ENCODE measurements at places on chromosomes 6 and 20.

DNA sequence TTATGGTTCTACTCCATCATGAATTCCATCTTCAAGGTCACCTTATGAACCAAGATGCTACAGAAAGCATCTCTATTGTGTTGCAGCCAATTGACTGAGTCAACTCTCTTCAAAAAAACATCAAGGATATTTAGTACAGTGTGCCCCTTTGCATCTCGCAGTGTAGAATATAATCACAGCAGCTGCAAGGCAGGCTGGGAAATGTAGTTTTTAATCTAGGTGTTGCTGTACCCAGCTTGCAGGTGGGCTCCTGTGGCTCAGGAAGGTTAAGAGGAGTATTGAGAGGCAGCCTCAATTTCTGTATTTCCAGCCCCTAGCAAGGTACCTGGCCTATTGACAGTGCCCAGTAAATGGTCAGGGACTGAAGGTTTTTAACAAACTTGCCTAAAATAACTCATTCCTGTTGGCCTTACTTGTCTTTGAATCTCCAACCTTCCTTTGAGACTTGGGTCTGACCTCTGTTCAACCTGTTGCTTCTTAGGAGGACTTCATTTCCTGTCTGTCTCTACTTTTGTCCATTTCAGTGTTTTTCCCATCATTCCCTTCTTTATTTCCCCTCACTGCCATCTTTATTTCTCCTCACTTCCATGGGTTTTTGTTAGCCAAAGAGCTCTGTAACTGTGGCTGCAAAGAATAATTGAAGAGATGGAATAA, 150.5 kb downstream of the DNAH8 start:
- DNase-seq = no peak

- no peak for DNase-seq
Observed at GRCh38 chr20:24136659-24137246, 148.2 kb upstream of the GGTLC1 start.

GRCh38 chr6:26187981-26188635, 100.9 kb downstream of the HFE start:
- DNase-seq = no peak

- DNase-seq = no peak
Observed at GRCh38 chr6:119348748-119349360, 707 bp downstream of the MAN1A1 start.

DNA sequence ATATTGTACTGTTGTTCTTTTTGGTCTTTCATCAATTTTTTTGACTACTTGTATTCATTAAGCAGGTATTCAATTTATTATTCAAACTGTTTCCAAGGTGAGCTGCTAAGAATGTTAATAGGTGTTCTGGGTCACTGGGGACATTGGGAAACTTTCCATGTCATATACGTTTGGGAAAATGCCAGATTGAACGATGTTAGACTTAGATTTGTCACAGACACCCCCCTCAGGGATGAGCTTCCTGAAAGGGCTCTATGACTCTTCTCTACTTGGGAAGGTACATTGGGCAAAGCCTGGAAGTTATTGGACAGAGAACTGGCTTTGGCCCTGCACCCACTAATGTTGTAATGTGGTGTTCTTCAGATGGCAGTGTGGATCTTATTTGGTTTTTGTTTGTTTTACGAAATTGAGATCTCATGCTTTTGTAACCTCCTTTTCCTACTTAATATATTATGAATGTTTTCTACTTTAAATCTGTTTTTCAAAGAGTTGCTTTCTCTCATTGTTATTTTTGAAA, 42.1 kb downstream of the PLCB4 start:
- DNase-seq = no peak

- DNase-seq = no peak
Observed at GRCh38 chr6:474453-475185, 83.1 kb downstream of the IRF4 start.

GRCh38 chr6:7868926-7869325, 41.7 kb downstream of the TXNDC5 start:
- DNase-seq = no peak

DNA sequence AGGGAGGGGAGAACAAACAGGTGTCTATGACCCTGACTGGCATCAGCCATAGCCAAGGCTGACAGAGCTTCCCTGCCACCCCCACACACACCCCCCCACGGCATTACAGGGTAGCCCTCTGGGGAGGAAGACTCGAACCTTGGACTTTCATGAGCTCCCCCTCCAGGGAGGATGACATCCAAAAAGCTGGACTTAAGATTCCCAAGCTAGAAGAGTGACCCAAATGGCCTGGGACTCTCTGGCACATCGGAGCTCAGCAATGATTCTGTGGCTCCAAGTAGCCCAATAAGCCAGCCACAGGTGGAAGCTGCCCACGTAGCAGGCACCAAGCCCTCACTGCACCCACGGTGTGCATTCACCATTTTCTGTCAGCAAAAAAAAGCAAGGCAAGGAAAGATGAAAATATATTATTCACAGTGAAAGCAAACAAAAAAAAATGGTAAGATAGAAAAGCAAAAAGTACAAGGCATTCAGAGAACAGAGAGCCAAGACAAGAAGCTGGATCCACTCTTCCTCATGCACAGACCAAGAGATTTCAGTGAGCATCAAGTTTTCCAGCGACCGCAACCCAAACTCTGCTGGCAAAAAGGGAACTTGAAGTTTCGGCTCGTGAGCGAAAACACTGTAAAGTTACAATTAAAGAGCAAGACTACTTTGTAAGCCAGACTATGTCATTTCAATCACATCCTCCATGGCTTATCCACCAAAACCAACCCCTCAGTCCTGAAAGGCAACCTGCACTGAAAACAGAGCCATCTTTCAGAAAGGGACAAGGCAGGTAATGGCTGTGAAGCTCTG, 10.9 kb downstream of the JAG1 start:
- DNase-seq = no peak

GRCh38 chr20:35129647-35130069, 17.5 kb downstream of the EDEM2 start:
- no peak for DNase-seq

GRCh38 chr6:152948150-152948768, 34.6 kb downstream of the FBXO5 start:
- DNase-seq = no peak

GRCh38 chr6:121134922-121135321, 199.4 kb downstream of the TBC1D32 start:
- DNase-seq = no peak

GRCh38 chr6:99838607-99839006, 155.4 kb downstream of the MCHR2 start:
- no peak for DNase-seq

GRCh38 chr6:40740518-40740917, 153.4 kb upstream of the LRFN2 start:
- DNase-seq = no peak

GRCh38 chr6:133682506-133683307, 206.2 kb upstream of the TCF21 start:
- DNase-seq = no peak

- no peak for DNase-seq
Observed at GRCh38 chr6:29500594-29500993, 12.8 kb upstream of the MAS1L start.

- DNase-seq = no peak
Observed at GRCh38 chr20:64212755-64213154, 42.8 kb upstream of the PCMTD2 start.

- DNase-seq = no peak
Observed at GRCh38 chr6:68633281-68633971, 1.7 kb upstream of the ADGRB3 start.

DNA sequence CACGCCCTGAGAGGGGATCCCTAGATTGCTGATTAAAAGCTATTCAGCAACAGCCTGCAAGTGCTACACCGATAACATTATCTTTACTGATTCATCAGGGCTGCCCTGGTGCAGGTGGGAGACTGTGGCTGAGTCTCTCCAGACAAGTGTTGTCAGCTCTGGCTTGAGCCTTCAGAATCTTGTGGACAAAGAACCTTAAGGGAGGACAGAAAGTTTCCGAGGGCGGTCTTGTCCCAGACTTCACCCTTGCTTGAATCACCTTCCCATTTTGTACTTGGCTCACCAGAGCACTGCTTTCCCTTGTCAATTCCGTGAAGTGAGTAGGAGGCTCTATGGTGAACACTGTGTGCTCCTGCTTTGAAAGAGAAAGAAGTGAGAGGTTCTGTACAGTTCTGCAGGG, 88.6 kb upstream of the PCSK2 start:
- no peak for DNase-seq

- no peak for DNase-seq
Observed at GRCh38 chr6:4018924-4019236, 60.1 kb downstream of the FAM217A start.

DNA sequence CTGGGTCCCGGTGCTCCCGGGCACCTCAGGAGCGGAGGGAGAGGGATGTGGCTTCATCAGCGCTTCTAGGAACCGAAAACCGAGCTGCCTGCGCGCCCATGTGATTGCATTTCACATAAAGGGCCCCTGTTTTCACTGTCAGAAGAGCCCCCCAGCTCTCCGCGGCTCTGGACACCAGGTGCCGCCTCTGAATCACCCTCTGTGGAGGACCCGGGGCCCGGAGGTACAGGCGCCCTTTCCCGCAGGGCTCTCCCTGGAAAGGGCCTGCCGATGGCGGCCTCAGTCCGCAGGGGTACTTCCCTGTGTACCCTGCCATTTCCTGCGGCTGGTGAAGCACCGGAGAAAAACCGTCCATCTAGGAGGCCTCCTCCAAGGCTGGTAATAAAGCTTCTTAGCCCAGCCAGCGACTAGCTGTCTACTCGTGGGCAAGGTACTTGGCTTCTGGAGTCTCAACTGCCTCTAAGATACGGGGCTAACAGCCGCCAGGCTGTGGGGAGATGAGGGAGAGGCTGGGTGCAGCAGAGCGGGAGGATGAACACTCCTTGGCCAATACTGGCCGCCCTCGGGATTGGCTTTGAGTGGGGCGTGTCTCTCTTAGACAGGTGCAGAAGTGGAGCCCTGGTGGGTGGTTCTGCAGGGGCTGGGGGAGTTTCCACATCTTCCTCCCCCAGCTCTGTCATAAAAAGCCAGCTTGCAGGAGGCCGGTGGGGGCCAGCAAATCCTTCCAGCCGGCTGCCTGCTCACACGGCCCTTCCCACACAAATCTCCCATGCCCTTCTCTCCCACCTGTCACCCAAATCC, 1.6 kb downstream of the PPP1R16B start:
- no peak for DNase-seq

DNA sequence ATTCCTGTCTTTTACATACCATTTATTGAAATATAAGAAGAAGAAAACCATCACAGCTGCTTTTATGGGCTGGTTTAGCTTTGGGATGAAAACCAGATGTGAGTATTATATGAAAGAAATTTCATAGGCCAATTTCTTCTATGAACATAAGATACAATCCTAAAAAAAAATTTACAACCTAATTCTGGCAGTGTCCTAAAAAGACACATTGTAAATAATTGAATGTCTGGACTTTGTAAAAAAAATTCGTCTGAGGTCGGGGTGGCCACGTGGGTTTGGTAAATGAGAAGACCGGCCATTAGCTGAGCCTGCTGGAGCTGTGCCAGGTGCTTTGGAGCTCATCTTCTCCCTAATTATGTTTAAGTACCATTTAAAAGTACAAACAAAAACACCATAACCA, 26.8 kb downstream of the DACT2 start:
- no peak for DNase-seq

- DNase-seq = no peak
Observed at GRCh38 chr6:91352878-91353277, 766.0 kb upstream of the MAP3K7 start.

DNA sequence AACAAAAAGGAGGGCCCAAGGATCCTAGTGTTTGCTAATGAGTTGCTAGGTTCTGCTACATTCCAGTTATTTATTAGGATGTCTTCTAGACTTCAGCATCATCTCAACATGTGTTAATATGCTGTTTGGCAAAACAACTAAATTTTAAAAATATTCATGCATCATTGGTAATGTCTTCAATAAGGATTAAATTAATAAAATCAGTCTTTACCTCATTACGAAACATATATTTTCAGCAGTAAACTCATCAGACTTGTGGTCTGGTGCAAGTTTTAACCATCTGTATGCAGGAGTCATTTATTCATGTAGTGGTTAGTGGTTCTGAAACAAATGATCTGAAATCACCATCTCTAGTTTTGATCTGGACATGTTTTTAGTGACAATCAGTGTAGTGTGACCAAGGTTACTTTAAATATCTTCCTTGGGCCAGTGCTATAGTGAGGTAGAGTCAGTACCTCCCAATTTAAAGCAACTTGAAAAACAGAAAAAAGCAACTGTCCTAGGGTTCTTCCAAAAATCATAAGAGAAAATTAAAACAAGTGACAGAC, 85.0 kb upstream of the KCNK16 start:
- no peak for DNase-seq

DNA sequence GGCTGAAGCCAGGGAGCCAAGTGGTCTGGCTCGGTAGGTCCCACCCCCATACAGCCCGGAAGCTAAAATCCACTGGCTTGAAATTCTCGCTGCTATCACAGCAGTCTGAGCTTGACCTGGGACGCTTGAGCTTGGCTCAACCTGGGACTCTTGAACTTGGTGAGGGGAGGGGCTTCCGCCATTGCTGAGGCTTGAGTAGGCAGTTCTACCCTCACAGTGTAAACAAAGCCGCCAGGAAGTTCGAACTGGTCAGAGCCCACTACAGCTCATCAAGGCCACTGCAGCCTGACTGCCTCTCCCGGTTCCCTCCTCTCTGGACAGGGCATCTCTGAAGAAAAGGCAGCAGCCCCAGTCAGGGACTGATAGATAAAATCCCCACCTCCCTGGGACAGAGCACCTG, 1337.7 kb downstream of the HACE1 start:
- DNase-seq = no peak

- no peak for DNase-seq
Observed at GRCh38 chr6:42047790-42048405, 2.4 kb upstream of the TAF8 start.

- no peak for DNase-seq
Observed at GRCh38 chr6:92586236-92586977, 833.0 kb downstream of the EPHA7 start.

DNA sequence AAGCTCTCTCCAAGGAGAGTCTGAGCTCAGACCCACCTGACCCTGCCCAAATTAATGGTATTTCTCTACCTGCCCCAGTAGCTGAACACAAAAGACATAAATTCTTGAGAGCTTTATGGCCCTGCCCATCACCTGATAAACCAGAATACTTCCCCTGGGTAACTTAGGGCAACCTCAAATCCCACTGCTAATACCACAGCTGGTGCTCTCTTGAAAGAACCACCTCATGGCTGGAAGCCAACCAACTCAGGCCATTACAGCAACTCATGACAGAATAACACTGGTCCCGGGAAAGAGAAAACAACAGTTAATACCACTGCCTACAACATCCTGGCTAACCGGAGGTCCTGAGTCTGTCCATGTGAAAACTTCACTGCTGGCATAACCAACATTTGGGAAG, 328.6 kb downstream of the NKAIN2 start:
- no peak for DNase-seq

DNA sequence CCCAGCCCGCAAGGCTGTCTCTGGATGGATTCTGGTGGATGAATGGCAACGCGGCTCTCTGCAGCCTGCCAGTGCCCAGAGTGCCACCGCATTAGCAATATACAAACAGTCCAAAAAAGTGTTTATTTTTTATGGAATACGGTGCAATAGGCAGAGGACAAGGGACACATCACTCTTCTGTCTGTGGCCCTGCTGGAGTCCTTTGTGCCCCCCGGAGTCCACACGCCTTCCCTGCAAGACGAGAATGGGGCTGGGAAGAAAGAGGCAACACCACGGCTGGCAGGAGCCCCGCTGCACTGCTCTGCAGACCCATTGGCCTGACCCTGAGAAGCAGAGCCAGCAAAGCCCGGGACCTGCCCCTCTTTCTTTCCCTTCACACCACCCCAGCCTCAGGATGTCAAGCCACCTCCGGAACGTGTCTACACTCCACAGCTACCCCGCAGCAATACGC, 196.3 kb downstream of the SYNDIG1 start:
- DNase-seq = no peak

- DNase-seq = no peak
Observed at GRCh38 chr20:6108330-6108729, 14.5 kb downstream of the FERMT1 start.

- DNase-seq = no peak
Observed at GRCh38 chr6:13504611-13505344, 17.4 kb upstream of the GFOD1 start.
